ENCODE measurements at places on chromosomes 1 and 21. TPM values are rescaled to one million over a fixed set of nuclear protein-coding genes. Genes with fewer than 3 reads are reported as not detected.

DNA sequence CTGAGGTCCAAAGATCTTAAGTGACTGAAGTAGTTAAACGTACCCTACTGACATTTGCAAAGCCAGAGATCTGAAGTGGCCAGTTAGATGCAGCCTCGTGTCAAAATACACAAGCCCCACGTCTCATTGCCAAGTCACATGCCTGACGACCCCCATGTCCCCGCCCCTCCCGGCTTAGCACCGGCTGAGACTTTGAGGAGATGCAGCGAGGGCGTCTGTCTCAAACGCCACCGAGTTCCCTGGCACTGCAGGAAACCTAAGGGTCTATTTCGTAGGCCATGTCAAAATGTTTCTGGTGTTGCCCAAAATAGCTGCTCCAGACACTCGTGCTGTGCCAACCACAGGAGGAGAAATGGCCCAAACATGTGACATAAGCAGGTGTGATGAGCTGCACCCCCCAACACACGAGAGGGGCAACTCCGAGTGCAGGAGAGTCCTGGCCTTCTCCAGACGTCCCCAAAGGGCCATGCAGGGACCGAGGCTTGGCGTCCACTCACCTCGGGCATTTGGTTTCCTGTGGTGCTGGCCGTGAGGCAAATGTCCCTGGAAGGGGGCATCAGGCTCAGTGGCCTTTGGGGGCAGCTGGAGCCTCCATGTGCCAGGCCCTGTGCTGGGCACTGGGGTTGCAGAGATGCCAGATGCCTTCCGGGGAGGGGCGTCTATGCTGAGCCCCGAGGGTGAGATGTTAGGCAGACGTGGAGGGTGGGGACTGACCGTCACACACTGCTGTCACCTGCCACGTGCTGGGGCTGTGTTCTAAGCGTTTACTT, 67.0 kb downstream of the MATN1 start:
- DNase-seq, result no peak

DNA sequence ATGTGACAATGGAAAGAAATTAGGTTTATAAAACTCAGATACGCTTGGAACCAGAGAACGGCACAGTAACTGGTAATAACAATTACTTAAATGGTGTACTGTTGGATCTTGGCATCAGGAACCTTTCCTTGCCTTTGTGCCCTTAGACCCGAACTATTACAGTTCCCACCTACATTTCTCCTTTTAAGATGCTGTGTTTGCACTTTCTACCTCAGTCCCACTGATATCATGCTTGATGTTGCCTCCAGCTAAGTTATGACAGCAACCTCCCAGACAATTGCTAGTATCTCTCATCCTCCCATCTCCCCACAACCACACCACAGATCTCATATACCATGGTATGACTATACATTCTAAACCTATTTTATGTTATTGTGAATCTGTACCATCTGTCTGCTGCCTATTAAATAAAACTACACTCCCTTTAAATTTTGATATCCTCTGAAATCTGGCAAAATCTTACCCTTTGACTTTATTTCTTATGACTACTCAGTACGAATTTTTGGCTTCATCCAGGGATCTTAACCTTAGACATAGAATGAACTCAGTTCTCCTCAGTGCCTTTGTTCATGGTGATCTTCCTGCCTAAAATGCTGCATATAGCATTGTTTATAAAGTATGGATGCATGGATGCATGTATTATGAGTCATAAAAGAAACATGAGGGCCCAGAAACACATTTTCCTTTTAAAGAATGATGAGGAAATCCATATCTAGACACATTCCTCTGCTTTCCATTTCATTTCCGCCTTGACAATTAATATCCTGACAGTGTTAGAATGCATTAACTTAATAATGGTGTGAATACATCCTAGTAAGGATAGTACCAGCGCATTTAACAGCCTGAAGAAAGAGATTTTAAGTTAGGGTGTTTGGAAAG, 64.1 kb downstream of the LRRC8D start:
- no peak for DNase-seq

DNA sequence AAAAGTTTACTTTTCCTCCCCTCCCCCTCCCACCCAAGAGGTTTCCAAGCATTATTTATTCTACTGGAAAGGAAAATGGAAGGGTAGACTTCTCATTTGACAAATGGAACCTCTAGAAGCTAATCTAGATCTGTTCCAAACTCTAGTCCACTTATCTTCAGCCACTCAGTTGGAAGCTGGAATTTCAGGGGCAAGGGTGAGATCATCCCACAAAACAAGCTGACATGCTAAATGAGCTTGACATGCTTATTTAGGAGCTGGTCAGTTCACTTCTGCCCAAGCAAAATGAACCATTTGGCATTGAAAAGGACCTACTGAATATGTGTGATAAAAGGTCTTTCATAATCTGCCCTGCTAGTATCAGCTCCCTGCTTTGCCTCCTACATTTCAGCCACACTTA, 5.0 kb downstream of the LRRC41 start:
- DNase-seq, result no peak

GRCh38 chr1:112544011-112544688, 35.4 kb downstream of the WNT2B start:
- no peak for DNase-seq

- no peak for DNase-seq
Measured at GRCh38 chr1:20143318-20143717, 4.2 kb downstream of the PLA2G2F start.

MATN1 gene
- 0.31 TPM for total RNA-seq

LCK gene
- total RNA-seq, result not detected

KIF14 gene
- 1.9 TPM for total RNA-seq

SPATA21 gene
- not detected for total RNA-seq

PLA2G2D gene
- not detected for total RNA-seq
